ENCODE measurements at places on chromosomes 2 and 18.

DNA sequence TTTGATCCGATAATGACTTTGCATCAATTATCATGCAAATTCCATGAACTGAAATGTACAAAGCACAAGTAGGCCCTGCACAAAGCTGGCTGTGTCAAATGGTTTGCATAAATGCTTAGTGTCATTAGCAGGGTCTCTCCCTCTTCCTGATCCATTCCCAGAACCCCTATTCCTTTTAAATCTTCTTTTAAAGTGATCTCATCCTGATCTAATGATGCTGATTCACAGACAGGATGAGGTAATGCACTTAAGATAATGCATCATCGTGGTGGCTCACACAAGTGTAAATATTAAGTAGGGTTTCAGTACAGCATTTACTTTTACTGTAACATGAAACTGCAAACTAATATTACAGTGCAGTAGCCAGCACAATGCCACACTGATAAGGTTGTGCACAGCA lies 304.8 kb upstream of the SOX11 start:
- no peak for DNase-seq

GRCh38 chr2:4618141-4618540 lies 914.8 kb downstream of the DCDC2C start:
- no peak for DNase-seq

GRCh38 chr18:35463050-35463449 lies 34.7 kb downstream of the INO80C start:
- no peak for DNase-seq

GRCh38 chr2:112996635-112997034 lies 8.6 kb upstream of the IL36A start:
- peak; percentile 66 for DNase-seq

DNA sequence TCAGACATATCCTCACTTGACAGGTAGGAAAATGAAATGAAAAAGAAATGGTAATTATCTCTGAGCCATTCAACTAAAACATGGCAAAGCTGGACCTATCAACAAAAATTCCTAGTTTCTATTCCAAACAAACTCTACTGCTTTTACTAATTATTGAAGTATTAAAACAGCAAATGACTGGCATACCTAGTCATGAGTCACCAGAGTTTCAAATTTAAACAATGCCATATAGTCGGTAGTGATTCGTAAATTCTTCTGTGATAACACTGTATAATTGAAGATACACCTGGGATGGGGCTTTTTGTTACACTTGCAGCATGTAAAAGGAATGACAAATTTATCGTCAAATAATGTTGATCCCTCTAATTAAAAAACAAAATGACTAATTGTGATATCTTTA lies 153.1 kb upstream of the THUMPD2 start:
- DNase-seq = no peak

GRCh38 chr2:21367421-21367820 lies 243.7 kb downstream of the TDRD15 start:
- DNase-seq = no peak

GRCh38 chr2:120108749-120109148 lies 95.9 kb downstream of the EPB41L5 start:
- DNase-seq = no peak

- no peak for DNase-seq
Observed at GRCh38 chr2:68352651-68353391, 12.3 kb upstream of the PLEK start.

GRCh38 chr18:9730786-9731185 lies 22.7 kb downstream of the RAB31 start:
- DNase-seq = no peak

GRCh38 chr2:159175182-159175581 lies 111.3 kb downstream of the WDSUB1 start:
- no peak for DNase-seq

DNA sequence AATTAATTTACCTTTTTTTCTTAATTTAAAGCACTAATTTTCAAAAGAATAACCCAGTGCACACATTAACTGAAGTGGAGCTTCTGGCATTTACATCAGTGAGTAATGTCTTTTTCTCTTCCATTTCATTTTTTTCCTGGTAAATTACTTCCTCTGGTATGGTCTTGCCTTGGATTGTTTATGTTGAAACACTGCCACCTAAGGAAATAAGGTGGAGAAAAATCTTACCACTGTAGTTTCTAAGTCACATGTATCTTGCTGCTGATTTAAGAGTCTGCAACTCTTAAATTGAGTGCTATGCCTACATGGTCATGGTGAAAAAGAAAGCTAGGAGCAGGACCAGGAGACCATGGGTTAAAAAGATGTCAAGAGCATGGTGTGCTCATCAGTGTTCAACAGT lies 51.0 kb downstream of the TTC27 start:
- DNase-seq = no peak

DNA sequence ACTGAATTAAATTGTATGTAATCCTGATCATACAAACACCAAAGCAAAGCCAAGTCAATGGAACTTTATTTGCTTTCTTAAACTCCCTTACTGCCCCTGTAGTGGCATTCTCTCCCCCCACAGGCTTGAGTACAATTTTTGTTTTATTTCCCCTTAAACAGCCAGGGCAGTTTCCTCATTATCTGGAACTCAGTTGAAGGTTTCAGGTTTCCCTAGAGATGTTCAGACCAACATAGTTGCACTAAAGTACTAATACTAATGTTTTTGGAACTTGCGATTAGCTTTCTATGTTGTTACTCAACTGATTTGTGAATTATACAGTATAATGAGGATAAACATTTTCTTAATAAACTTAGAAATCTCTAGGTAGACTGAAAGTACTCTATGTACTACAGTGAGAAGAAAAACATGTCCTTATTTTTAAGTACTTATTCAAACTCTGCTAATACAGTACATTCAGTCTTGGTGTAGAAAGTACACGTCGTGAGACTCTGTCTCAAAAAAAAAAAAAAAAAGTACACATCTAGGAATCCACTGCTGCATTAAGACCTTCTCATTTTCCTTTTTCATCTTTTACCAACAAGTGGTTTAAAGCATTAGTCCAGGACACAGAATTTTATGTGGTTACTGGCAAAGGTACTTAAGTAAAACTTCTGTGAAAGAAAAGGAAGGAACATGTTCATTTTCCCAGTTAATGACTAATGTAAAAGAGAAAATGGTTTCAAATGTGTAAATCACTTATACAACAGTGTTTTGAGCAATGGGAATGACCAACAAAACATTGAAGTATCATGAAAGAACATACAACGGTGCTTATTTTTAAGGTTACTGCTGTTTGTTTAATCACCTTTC lies 209.5 kb upstream of the SMAD7 start:
- DNase-seq = no peak

GRCh38 chr2:100852999-100853908 lies 33.3 kb downstream of the NPAS2 start:
- no peak for DNase-seq

GRCh38 chr2:197705912-197706838 lies 1.0 kb downstream of the MARS2 start:
- DNase-seq = no peak

DNA sequence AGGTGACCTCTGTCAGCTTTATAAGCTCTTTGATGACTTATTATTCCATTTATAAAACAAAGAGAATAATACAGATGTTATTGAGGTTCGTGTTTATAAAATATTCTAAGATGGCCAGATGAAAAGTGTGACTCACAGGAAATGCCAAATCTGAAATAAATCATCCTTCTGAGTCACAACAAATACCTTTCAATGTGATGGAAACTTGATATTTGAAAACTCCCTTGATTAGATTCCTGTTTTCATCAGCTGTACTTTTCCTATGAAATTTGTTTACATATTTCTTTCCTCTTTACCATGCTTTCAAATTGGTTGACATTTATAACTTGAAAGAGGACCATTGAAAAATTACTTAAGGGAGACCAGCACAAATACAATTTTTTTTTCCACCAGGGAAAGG lies 30.6 kb upstream of the PPP1R1C start:
- no peak for DNase-seq

GRCh38 chr2:126776692-126777619 lies 121.0 kb downstream of the GYPC start:
- peak; percentile 77 for DNase-seq

DNA sequence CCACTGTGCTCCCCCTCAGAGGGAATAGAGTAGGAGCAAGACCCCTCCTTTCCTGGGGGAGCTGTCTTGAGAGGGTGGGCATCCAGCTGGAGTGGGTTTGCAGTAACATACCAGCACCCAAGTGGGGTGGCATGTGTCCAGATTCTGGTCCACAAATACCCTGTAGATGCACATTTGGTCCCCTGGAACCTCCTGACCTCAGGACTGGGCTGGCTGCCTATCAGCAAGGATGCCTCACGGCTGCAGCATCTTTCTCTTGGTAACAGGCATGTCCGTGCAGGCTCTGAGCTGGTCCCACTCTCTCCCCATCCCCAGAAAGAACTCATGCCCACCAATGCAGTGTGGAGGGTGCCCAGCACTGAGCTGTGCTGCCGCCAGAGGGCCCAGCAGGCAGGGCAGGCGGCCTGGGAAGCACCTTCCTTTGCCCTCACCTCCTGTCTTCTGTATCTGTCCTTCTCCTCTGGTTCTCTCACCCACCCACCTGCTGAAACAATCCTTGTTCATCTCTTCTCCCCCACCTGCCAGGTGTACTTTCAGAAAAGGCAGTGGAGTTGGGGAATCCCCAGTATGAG lies 47.4 kb downstream of the ITGB1BP1 start:
- no peak for DNase-seq

GRCh38 chr2:203155406-203155805 lies 83.4 kb upstream of the CYP20A1 start:
- DNase-seq = no peak

DNA sequence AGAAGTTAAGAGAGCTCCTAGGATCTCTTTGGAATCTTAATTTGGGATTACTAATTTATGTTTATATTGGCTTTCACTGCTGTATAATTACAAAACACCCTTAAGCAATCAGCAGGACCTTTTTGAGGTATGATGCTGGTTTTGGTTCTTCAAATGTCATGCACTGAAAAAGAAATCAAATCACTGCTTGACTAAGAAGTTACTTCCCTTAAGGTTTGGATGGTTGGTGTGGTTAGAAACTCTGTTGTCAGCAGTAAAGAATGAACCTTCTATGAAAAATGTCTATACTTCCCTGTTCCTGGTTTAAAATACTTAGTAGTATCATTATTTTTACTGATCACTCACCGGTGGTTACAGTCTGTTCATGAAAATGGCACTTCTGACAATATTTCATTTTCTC lies 5.5 kb downstream of the COLEC12 start:
- no peak for DNase-seq

- no peak for DNase-seq
Observed at GRCh38 chr2:84996909-84997308, 25.9 kb downstream of the KCMF1 start.

- DNase-seq = no peak
Observed at GRCh38 chr2:69138247-69138772, 125.3 kb downstream of the ANTXR1 start.

- DNase-seq = no peak
Observed at GRCh38 chr18:354003-354402, 86.2 kb upstream of the THOC1 start.

- DNase-seq = peak; percentile 38
Observed at GRCh38 chr2:222939208-222939856, 78.5 kb downstream of the ACSL3 start.

GRCh38 chr2:107811411-107811810 lies 15.3 kb upstream of the RGPD4 start:
- no peak for DNase-seq

GRCh38 chr2:79619442-79619841 lies 106.6 kb downstream of the CTNNA2 start:
- DNase-seq = no peak

GRCh38 chr2:74458938-74459363 lies 713 bp downstream of the WBP1 start:
- DNase-seq = no peak

DNA sequence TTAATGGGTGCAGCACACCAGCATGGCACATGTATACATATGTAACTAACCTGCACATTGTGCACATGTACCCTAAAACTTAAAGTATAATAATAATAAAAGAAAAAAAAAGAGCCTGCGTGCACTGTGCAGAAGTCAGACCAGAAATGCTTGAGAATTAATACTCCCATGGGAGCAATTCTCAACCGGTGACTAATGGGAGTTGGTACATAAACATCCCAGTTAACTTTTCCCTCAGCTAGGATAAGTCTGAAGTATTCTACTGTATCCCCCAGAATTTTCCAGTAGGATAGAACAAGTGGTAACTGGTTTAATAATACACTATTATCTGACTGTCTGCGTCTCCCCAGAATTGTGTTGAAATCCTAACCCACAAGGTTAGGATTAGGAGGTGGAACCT lies 113.6 kb upstream of the COL5A2 start:
- no peak for DNase-seq

DNA sequence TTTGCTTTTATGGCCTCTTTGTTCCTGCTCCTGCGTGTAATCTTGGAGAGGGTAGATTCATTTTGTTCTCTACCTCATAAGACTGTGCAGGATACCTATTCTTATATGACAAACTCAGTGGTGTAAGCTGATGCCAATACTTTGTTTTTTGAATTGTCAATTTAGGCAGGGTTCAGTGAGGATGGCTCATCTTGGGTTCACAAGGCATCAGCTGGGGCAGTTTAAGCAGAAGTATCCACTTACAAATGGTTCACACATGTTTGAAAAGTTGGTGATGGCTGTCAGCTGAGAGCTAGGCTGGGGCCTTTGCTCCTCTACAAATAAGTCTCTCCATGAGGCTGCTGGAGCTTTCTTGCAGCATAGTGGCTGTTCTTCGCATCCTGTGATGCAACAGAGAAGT lies 920.6 kb upstream of the PIK3C3 start:
- no peak for DNase-seq

- no peak for DNase-seq
Observed at GRCh38 chr2:112712465-112712864, 8.4 kb upstream of the NT5DC4 start.

GRCh38 chr2:39521876-39522517 lies 84.9 kb upstream of the MAP4K3 start:
- DNase-seq = no peak

- DNase-seq = no peak
Observed at GRCh38 chr2:231259104-231259503, 60.7 kb downstream of the ARMC9 start.

- DNase-seq = no peak
Observed at GRCh38 chr2:188512456-188512855, 220.8 kb downstream of the GULP1 start.

DNA sequence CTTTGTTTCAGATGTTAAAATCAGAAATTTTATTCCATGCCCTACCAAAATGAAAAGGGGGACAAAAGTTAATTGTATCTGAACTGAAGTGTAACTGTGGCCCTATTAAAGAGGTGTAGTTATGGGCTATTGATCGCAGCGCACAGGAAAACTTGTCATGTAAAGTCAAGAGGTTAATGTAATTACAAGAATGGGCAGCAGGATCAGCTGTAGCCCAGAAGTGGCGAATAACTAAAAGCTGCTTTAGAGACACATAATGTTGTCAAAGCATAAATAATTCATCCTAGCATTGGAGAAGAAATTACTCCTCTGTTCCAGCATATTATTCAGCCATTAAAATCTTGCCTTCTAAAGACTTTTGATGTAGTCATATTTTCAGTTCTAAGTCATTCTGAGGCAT lies 211.8 kb downstream of the EPHA4 start:
- no peak for DNase-seq

DNA sequence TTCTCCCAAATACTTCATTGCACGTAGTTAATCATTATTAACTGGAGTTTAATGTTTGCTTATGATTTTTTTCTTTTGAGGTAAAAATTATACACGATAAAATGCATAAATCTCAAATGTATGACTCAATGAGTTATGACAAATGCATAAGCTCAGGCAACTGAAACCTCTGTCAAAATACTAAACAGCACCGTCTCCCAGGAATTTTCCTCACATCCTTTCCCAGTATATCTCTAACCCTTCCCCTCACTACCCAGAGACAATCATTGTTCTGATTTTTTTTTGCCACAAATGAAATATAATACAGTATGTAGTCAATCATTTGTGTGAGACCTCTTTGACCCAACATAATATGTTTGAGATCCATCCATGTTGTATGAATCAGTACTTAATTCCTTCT lies 606.5 kb downstream of the CPS1 start:
- DNase-seq = no peak

All from stimulated activated CD4-positive, alpha-beta T cell treated with anti-CD3 and anti-CD28 coated beads, Interleukin-4, amount 100 ng/mL, for 4 hours (primary cell).